GM12891 (cell line): ENCODE measurements at places on chromosomes 7 and 10.
A peak's percentile ranks its signal among the peaks of the same experiment; 100 is the strongest.

GRCh38 chr7:26656735-26657134, 207.7 kb downstream of the SKAP2 start:
- DNase-seq: no peak

- no peak for DNase-seq
Measured at GRCh38 chr10:98470850-98471249, 24.1 kb upstream of the HPS1 start.

DNA sequence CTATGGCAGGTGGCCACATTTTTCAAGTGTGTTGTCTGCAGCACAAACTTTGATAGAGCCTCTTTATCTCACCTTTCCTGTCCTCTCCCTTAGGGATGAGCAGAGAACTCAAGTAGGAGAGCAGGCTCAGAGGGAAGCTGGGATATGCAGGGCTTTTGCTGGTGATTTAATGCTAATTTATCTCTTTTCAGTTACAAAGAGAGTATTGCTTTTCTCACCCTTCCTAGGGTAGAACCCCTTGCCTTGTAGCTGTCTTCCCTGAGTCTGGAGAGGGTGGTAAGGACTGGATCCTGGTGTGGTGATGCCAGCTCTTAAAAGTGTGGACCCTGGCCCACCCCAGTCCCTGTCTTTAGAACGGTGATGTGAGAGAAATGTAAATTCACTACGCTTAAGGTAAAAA, 1061.4 kb downstream of the TYW1 start:
- no peak for DNase-seq

- no peak for DNase-seq
Measured at GRCh38 chr7:140267381-140268226, 90.8 kb upstream of the KDM7A start.

DNA sequence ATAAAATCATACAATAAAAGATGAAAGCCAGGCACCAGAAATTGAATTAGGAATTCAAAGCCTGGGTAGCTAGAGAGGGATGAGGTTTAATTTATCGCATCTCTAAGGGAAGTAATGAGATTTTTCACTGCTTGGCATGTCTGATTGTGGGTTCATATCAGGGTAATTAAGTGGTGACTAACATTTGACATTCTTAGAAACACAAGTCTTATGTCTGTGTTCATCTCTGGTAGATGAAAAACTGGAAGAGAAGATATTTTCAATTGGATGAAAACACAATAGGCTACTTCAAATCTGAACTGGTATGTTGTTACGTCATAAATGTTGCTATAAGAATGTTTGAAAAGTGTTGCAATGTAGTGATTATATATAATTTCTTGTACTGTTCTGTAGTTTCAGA, 36.8 kb upstream of the ARMS2 start:
- no peak for DNase-seq

- no peak for DNase-seq
Measured at GRCh38 chr10:108301002-108301401, 1136.5 kb upstream of the SORCS1 start.

DNA sequence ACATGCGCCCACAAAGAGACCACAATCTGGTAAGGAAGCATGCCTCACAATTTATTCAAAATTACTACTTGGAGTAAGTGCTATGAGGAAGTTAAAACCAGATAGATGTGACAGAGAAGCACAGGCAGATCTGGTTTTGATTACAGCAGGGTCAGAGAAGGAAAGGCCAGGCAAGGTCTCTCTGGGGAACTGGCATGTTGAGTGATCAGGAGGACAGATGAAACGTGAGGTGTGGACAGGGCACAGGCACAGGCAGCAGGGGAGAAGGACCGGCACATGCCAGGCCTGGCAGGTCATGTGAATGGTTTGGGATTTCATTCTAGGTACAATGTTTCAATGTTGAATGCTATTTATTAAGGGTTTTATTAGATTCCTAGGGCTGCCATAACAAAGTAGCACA, 51.6 kb downstream of the GPAM start:
- no peak for DNase-seq

DNA sequence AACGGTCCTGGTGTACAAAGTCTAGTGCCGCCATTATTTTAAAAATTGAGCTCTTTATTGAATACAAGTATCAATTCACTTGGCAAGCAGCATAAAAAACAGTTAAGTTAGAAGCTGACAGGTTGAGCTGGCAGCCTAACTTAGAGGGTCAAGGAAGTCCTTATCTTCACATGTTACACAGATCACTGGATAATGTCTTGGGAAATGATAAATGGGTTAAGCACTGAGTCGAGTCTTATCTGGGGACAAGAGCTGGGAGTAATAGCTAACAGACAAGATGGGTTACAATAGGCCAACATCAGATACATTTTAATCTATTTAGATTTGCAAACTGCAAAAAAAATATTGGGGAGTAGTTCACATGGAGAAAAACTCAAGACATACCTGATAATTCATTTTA, 34.2 kb downstream of the SLC18A2 start:
- no peak for DNase-seq

- DNase-seq: no peak
Measured at GRCh38 chr7:42982604-42983115, 50.5 kb downstream of the MRPL32 start.

- no peak for DNase-seq
Measured at GRCh38 chr7:52163311-52163710, 846.7 kb upstream of the COBL start.

DNA sequence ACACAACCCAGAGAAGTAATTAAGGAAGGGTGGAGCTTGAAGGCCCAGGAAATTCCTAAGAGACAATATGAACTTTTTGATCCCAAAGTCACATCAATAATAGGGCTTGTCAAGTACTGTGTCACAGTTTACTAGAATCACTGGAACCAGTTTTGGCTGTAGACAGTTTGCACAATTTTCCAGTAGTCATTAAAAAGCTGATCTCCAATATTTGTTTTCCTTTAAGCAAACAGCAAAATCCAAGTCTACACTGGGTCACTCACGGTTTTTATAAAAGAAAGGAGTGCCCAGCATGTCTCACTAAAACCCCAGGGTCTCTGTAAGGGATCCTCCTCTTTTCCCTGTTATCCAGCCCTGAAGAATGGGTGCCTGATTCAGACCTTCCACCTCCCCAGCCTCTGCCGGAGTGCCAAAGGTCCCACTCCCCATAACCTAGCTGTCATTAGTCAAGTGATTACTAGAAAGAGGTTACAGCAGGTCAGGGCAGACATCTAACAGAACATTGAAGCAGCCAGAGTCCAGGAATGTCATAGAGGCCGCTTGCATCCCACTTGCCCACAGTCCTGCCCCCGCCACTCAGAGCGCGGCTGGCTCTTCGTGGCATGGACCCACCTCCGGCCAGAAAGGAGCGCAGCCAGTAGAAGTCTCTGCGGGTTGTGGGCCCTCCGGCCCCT, 552 bp downstream of the SLC25A16 start:
- no peak for DNase-seq

- DNase-seq: no peak
Measured at GRCh38 chr10:601660-601963, 87.9 kb downstream of the DIP2C start.

DNA sequence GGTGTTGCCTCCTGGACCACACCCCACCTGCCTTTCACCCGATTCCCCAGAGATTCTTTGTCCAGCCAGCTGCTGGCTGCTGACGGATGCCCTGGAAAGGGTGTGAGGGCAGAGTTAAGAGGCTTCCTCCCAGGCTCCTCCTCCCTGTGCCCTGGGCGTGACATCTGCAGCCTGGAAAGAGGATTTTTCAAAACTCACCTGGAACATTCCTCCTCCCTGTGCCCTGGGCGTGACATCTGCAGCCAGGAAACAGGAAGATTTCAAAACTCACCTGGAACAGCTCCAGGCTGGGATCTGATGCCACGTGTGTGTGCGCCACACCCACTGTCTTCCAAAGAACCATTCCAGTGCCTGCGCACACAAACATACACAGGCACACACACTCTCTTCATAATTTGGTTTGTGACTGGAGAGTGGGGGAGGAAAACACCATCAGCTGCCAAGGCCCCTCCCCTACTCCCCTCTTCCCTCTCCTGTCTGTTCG, 5.2 kb downstream of the MARVELD1 start:
- DNase-seq: no peak

DNA sequence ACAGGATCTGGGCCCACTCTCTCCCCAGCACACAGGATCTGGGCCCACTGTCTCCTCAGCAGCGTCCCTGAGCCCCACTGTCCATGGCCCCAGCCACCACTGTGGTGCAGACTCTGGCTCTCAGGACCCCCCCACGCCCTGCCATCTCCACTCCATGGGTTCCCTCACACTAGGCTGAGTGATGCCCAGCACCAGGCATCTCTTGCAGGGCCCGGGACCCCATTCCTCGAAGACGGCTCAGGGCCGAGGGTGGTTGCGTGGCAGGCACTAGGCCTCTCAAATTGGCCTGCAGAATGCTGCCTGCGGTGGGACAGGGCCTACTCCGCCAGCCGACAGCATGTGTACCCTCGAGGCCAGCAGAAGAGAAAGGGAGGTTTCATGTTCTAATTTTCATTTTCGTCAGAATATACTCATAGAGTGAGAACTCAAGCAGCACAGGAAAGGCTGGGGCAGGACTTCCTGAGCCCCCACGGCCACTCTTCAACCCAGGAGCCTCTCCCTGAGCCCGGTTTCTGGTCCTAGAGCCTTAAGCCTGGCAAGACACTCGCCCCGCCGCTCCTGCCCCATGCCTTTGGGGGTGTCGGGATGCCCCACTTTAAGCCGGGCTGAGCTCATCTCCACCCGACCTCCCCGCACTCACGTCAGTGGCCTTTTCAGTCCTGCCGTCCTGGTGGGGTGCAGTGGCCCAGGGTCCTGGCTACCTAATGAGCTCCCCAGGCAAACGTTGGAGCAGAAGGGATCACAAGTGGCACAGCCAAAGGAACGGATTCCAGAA, 44.0 kb downstream of the PWWP2B start:
- DNase-seq: no peak

DNA sequence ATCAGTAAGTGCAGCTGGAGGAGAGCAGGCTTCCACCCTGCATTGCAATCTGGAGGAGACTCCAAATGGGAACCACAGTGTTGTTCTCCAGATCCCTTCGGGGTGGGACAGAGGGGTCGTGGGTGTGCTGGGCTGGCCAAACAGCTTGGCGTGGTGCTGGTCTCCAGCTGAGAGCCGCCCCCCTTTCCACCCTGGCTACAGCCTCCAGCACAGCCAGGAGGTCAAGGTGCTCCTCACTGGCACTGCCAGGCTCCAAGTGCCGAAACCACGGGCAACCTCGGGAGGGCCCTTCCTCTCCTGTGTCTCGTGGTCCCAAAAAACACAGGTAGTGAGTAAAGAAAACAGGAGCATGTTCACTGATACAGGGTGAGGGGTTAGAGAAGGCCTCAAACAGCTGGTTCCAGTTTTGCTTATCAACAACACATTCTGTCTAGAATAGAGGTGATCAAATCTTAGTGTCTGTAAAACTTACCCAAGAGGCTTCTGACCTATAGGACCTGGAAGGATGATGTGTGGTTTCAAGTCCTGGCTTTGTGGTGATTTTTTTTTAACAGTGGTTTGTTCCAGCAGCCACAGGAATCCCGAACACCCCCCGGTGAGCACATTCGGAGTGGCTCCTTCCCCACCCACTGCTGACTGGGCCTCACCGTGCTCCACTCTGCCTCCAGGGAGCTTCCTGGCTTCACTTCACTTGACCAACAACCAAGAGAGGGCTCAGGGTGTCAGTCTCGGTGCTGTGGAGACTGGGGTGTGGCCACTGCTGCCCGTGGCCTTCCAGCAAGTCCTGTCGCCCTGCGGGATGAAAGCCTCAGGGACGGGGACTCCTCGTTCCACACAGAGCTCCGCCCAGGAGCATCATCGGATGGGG, 31.2 kb upstream of the EN2 start:
- DNase-seq: no peak

GRCh38 chr10:19290770-19291169, 242.2 kb downstream of the MALRD1 start:
- no peak for DNase-seq

- DNase-seq: no peak
Measured at GRCh38 chr10:101263150-101263752, 34.0 kb upstream of the LBX1 start.

DNA sequence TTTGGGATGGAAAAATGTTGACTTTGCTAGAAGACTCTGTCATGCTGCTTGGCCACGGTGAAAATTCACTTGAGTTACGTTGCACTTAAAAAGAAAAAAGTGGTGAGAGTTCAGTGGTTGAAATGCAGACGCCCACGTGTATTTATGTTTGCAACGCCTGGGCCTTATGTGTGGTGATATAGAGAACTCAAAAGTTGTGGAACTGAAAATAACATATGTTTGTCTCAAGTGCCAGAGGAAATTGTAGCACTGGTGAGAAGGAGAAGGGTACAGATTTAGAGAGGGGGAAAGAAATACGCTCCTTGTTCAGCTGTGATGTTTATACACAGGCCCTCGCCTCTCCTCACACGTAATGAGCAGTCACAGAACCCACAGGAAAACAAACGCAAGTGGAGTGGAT, 73.6 kb downstream of the EMX2 start:
- peak; percentile 14 for DNase-seq

GRCh38 chr7:64885520-64886240, 17.4 kb upstream of the ZNF273 start:
- no peak for DNase-seq

DNA sequence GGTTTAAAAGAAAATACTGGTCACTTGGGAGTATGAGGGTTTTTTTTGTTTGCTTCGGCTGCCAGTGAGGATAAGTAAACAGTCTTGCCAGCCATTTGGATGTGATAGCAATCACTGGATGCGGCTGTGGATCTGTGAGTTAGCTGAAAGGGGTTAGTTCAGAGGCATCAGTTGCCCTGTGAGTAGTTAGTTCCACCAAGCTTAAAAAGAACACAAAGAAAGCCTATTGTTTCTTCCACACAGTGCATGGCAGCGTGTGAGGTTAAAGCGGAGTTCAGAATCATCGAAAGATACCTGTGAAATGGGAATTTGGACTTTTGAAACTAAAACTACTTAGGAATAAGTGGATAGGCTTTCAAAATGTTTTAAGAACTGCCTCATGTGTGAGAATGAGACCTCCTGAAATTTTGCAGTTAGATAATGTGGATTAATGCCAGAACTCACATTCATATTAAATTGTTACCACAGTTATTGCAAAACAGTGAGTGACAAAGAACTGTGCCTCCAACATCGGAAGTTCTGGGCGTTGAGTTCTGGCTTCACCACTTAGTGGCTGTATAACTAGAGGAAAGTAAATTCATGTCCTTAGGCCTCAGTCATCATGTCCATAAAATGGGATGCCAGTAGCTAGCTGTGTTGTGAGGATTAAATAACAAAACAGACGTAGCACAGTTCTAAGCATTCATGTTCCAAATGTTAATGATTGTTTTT, 31.3 kb downstream of the KIAA1217 start:
- DNase-seq: no peak

DNA sequence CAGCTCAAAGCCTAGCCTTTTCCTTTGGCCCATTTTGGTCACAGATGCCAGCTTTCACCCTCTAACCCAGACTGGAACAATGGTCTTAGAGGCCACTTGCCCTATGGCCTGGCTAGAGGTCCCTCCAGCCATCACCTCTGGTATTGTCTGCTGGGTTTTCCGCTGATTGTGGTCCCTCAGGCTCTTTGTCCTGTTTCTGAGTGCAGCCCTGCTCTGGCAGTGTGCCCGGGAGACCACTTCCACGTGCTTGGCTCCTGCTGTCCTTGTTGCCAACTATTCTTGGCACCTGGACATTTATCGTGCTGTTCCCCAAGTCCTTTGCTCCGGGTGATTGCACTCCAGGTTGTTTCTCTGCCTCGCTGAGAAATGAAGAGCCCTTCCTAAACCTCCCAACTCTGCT, 53.3 kb upstream of the FAM180A start:
- no peak for DNase-seq
